ENCODE measurements at places on chromosomes 1 and 21.

- DNase-seq, result no peak
These were observed 35.0 kb downstream of the ZYG11A start for GRCh38 chr1:52877554-52877953.

DNA sequence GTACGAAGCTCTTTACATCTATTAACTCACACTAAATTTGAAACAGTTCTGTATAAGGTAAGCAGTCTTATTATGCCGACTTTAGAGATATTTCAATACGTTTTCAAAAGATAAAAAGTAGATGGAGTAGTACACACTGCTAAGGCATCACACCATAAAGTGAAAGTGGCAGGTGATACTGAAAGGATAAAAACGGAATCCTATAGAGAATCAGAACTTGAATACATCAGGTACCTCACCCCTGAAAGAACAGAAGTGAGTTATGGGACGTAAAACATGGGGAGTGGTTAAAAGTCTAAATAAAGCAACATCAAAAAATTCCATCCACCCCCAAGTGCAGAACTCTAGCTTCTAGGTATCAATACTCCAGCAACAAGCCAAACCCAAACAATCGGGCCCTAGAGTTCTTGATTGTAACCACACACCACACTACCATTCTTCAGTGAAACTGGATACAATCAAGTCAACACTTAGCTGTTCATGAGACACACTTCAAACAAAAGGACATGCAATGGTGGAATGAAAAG is 142.6 kb downstream of the SMYD3 start:
- peak; percentile 9 for DNase-seq

- no peak for DNase-seq
These were observed 4.6 kb upstream of the ETS2 start for GRCh38 chr21:38800924-38801744.

DNA sequence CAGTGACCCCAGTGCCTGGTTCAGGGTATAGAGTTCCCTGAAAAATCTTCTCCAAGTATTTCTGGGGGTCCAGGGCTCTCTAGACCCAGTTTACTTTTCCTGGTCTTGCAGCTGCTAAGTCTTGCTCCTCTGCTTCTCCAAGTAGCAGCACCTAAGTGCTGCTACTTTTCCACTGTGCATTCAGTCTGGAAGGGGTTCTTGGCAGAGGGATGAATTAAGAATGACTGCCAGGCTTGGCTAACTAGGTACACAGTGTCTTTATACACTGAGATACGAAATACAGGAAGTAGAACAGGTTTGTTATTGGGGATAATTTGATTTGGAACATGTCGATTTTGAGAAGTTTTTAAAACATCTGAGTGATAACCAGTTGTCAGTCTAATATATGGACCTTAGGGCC is 24.2 kb upstream of the ERICH3 start:
- DNase-seq, result no peak

DNA sequence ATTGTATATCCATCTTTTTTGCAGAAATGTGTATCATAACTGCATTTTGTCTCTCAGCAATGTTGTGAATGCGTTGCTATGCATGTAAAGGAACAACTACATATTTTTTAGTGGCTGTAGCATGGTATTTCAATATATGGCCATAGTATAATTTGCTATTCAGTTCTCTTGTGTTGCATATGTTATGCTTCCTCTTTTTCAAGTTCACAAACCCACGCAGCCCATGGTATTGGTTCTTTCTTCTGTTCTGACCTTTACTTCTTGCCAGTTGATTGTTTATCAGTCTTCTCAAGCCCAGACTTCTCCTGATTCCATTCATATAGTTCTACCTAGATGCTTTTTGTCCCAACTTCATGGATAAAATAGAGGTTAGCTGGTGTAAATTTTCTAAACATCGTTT is 6.1 kb downstream of the SLC22A15 start:
- no peak for DNase-seq

Measured in stimulated activated CD4-positive, alpha-beta T cell treated with anti-CD3 and anti-CD28 coated beads, Interleukin-12 subunit alpha, Interleukin-12 subunit beta, amount 100 ng/mL, for 48 hours (primary cell).